LHCN-M2 (cell line): ENCODE measurements at places on chromosomes 2 and 18. TPM values are rescaled to one million over a fixed set of nuclear protein-coding genes. Genes with fewer than 3 reads are reported as not detected.
A peak's percentile ranks its signal among the peaks of the same experiment; 100 is the strongest.

The RFTN2 gene
- 0.40 and 0.83 TPM in 2 replicates for total RNA-seq

- DNase-seq: no peak
Observed at GRCh38 chr2:39265315-39265714, 21.5 kb upstream of the CDKL4 start.

DNA sequence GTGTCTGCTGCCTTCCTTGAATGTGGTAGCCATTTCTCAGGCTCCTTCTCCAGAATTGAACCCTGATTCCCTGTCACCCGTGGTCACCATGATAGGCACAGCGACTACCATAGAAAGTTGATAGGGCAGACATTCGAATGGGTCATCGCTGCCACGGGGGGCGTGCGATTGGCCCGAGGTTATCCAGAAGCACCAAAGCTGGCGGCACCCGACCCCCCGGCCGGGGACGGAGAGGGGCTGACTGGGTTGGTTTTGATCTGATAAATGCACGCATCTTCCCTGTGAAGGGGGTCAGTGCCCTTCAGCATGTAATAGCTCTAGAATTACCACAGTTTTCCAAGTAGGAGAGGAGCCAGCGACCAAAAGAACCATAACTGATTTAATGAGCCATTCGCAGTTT, 94.0 kb upstream of the ANKRD30BL start:
- DNase-seq: no peak

The RGPD3 gene
- 0.11 and 0.13 TPM in 2 replicates for total RNA-seq

GRCh38 chr2:222525811-222526210, 101.5 kb downstream of the SGPP2 start:
- DNase-seq: no peak

DNA sequence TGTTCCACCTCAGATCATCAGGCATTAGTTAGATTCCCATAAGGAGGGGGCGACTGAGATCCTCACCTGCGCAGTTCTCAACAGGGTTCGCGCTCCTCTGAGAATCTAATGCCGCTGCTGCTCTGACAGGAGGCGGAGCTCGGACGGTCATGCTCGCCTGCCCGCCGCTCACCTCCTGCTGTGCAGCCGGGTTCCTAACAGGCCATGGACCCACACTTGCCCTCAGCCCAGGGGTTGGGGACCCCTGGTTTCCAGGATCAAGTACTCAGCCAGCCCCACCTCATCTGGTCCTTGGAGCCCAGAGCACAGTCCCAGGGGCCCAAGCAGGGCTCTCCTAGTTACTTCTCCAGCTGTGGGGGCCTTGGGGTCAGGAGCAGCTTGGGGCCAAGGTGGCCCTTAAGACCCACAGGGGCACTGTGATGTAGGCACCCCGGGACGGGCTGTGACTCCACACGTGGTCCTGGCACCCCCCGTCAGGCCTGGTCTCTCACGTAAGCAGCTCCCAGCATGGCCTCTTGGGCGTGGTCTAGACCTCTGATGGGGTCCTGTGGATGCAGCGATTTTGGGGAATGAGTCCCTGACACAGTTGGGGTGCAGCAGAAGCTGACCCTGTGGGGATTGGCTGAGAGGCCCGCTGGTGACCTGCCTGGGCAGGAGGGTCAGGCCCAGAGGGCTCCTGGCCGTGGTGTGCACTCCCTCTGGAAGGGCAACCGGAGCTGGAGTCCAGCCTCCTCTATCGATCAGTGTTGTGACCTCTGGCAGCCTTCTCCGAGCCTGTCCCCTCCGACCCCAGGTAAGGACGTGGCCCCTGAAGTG, 28.3 kb upstream of the OTOS start:
- DNase-seq: no peak

DNA sequence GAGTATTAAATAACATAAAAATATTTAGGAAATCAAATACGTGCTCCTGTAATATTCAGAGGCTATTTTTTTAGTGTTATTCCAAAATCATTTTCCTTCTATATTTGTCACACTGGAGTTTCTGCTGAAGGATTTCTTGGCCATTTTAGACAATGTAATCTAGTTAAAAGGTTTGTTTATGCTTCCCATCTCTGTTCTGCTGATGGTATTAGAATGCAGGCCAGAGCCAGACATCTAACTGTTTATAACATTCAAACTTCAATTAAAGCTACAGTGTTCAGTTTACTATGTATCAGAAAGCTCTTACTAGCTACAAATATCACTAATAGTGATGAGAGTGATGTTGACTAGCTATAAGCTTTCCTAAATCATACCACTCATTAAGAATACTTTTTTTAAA, 7.9 kb downstream of the MBD5 start:
- DNase-seq: no peak

GRCh38 chr2:192145496-192145895, 49.2 kb downstream of the TMEFF2 start:
- peak; percentile 35 for DNase-seq

DNA sequence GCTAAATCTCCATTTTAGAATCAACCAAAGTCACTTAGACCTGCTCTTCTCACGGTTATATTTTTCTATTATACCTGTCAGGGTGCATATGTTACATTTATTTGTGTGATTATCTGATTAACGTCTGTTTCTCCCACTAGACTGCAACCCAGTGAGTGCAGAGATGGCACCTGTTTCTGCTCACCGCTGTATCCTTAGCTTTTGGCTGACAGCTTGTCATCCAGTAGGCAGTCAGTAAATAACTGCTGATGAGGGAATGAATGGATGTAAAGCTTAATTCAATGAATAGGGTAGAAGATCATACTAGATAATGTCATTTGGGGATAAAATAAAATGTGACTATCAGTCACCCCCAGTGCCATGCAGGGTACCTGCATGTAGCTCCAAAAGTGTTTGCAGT, 6.9 kb upstream of the CHRNA1 start:
- DNase-seq: no peak
